ENCODE measurements at places on chromosomes 1 and 21.

DNA sequence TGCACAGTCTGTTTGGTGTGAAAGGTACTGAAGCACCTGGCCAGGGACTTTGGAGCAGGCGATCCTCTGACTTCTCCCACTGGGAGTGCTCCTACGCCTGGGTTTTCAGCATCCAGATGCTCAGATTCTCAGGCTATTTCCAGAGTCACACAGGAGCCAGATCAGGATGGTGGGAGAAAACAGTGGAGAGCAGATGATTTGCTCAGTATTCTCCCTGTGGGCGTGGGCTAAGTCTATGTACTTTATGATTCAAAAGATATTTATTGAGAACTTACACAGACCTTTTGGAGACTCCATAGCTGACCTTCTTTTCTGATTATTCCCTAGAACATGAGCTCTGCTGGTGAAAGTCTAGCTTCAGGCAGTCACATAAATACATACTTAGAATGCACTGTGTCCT is 134.6 kb downstream of the TENT5C start:
- DNase-seq, result no peak

DNA sequence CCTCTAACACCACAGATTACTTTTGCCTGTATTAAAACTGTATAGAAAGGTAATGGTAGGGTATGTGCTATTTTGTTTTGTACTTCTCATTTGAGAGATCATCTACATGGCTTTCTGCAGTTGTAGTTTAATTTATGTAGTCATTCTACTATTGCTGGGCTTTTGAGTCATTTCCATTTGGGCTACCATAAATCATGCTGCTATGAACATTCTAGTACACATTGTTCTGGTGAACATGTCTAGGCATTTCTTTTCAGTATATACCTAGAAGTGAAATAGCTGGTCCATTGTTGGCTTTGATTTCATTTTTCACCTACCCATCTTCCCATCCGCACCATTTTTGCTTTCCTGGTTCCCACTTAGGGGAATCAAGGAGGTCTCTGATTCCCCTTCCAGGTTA is 18.7 kb downstream of the EDN2 start:
- DNase-seq, result no peak

DNA sequence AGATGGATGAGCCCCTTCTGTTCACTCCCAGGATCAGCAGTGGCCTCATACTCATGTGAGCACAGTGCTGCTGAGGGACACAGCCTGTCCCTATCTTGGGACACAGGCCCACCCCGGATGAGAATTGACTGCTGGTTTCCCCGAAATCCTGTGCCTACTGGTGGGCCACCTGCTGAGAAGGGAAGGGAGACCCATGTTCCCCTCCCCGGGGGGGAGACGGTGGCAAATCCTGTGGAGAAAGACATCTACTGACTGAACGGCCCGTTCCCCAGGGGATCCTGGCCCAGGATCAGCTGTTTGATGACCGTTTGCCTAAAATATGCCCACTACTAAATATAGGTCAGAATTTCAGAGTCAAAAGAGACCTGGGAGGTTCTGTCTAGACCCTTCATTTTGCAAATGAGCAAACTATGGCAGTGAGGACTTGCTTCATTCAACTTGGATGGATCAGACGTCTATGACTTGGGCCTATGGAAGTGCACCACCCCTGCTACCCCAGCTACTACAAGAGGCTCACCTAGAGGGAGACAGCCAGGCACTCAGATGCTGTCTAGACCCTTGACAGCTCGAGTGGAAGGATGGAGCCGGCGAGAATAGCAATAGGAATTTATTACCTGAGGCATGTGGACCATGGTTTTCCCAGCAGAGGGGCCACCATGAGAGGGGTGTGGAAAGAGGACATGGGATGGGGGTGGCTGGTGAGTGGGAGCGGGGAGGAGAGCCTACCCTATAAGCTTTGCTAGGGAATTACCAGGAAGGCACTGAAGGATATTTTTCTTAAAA is 15.6 kb upstream of the THEMIS2 start:
- no peak for DNase-seq

DNA sequence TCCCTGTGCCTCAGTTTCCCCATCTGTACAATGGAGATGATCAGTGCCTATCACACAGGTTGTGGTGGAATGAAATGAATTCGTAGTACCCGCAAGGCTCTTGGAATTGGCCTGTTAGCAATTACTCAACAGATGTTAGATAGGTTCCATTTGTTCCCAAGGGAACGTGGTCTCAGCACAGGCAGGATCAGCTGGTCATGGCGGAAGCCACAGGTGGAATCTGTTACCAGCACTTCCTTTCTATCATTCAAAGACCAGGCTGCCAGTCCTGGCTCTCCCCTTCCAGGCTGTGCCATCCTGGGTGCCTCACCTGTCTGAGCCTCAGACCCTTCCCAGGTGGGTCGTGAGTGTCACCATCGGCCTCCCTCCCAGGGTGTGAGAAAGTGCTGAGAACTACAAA is 61.5 kb downstream of the FBXO2 start:
- DNase-seq, result no peak

- DNase-seq, result no peak
Measured at GRCh38 chr1:53541761-53542550, 82.8 kb downstream of the DMRTB1 start.

GRCh38 chr1:156336242-156336641 is 1.9 kb downstream of the CCT3 start:
- DNase-seq, result peak; percentile 11

GRCh38 chr1:190124068-190124467 is 353.6 kb downstream of the BRINP3 start:
- no peak for DNase-seq

GRCh38 chr1:62144238-62144831 is 50.3 kb upstream of the L1TD1 start:
- DNase-seq, result peak; percentile 31

DNA sequence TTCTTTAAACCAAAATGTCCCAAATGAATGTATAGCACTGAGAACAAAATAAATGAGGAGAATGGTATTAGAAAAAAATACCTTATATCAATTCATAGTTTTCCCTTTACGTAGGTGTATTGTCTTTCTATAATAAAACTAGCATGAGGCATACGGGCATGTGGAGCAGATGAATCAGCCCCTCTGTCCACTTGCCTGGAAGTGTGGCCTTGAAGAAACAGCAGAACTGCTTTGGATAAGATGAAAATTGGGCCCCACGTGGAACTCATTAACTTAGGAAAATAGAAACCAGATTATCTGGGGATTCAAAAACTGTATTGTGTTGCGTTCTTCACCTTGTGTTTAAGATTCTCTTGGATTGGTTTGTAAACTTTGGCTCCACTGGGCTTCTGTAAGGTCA is 356.8 kb upstream of the B3GALT2 start:
- DNase-seq, result no peak

GRCh38 chr1:240524356-240525069 is 87.4 kb downstream of the GREM2 start:
- DNase-seq, result no peak

DNA sequence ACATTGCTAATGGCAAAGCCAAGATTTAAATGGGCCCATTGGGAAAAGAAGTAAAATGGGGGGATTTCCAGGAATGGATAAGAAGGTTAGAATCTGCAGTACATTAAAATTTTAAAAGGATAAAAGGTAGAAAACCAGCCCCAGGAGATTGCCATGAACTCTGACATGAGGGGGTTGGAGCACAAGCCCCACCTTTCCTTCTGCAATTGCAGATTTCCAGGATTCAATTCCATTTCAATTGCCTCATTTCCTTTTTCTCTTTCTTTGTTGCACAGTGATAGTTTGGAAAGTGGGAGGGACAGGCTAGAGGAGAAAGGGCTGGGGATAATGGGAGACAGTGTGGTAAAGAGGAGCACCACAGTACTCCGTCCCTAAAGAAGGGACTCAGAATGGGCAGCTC is 238.5 kb upstream of the RAB4A start:
- DNase-seq, result no peak

- DNase-seq, result peak; percentile 24
Measured at GRCh38 chr1:13813398-13814012, 113.5 kb downstream of the PRDM2 start.

DNA sequence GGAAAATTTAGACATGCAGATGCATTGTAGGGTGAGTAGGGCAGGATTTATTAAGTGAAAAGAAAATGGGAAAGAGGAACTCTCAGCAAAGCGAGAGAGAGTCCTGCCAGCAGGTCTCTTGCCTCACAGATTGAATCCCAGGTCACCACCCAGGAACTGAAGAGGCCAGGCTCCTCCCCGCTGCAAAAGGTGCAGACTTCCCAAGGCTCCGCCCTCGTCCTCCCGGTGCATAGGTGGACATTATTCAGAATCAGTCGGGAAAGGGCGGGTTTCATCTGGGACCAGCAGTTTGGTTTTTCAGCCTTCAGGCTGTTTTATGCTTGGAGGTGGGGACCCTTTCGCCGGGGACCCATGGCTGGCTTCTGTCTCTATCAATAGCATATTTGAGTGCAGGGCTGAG is 41.6 kb upstream of the APP start:
- DNase-seq, result no peak

GRCh38 chr1:22093513-22093912 is 41.0 kb downstream of the CDC42 start:
- DNase-seq, result no peak

DNA sequence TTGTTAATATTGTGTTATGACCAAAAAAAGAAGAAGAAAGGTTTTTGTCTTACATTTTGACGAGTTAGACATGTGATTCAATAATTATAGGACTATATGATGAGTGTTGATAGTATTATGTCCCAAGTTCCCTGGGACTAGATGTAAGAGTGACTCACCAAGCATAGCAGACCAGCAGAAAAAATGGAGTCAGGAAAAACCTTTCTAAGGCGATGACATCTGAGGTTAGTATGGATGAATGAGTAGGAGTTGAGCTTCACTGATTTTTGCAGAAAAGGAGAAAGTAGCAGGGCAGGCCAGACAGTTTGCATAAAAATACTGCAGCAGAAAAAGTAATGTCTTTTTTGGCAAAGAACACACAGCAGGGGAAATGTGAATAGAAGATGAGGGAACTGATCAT is 1041.3 kb upstream of the ADGRL4 start:
- no peak for DNase-seq

DNA sequence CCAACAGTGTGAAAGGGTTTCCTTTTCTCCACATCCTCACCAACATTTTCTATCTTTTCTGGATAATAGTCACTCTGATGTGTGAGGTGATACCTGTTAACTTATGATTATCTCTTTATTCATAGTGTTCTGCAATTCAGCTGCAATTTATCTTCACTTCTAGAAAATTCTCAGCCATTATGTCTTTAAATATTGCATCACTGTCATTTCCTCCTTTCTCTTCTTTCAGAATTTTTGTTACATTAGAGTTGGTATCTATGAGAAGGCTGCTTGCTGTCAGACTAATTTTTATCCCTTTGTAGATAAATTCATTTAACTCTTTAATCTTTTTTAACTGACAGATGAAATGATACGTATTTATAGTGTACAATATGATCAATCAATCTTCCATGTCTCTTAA is 30.5 kb upstream of the ATF3 start:
- no peak for DNase-seq

DNA sequence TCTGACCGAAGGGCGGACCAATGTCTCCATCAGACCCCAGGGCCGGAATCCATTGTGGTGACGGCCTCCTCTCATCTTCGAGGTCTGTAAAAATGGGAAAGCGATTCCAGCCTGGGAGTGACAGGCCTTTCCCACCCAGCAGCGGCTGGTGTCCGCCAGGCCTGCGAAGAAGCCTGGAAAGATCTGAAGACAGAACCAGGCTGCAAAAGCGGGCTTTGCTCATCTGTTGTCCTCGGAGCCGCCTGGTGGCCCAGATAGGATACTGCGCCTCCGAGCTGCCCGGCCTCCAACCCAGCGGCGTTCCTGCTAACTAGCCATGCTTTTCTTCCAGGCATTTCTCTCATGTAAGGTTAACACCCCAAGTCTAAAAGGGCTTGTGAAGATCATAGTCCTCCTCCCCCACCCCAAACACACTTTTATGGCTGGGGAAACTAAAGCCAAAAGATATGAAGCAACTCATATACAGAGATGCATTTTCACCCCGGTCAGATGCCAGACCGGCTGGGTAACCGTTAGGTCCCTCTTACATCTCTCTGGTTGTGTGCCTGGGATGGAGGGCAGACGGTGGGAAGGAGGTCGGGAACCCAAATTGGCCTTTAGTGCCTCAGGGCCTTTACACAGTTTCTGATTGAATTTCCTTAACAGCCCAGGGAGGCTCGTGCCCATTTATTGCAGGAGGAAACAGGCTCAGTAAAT is 1.9 kb upstream of the DHRS3 start:
- peak; percentile 82 for DNase-seq

DNA sequence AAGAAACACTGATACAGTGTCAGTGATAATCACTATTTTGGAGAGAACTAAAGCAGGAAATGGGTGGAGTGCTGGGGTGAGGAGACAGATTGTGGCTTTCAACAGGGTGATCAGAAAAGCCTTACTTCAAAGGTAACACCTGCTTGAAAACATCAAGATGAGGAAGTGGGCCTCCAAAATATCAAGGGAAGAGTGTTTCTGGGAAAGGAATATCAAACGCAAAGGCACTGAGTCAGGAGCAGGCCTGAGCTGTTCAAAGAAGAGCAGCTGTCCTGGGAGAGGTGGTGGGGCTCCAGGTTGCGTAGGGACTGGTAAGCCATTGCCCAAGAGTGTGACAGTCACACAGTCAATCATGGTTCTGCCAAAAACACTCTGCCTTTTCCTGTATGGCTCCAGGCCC is 47.1 kb upstream of the ATP1A1 start:
- peak; percentile 76 for DNase-seq

DNA sequence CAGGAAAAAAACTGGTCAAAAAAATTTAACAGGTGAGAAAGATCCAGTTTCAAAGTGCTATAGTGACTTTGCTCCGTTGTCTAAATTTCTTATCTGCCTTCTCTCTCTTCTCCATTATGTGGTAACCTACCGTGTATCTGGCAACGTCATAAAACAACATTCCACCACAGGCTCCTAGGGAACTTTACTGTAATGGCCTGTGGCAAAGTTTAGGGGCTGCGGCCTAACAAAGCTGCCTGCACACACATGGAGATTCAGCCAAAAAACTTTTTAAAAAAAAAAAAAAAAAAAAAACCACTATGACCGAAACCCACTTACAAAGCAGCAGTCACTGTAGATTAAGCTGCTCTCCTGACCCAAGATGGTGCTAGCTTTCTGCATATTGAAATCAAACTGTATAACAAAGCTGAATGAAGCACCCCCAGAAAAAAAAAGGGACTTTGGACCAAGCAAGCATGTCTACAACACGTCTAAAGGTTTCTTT is 202.6 kb downstream of the SLC45A1 start:
- DNase-seq, result no peak

DNA sequence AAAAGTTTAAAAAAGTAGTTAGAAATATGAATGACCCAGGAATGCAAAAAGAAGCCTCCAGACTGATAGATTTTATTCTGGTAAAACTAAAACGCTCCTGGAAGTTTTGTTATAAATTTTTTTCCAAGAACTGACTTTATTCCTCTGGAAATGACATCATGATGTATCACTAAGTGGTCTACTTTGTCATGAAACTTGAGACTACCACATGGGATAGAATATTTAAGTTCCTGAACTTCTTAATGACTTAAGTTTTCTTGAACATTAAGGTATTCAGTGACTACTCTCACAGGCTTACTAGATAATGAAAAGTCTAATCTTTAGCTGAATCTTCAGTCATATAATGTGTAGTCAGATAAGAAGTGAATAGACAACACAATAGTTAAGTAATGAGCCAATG is 842.2 kb downstream of the USP25 start:
- no peak for DNase-seq
